Stimulated activated CD4-positive, alpha-beta T cell treated with anti-CD3 and anti-CD28 coated beads, Interleukin-4, amount 100 ng/mL, for 48 hours (primary cell): ENCODE measurements at places on chromosomes 12 and 14.

DNA sequence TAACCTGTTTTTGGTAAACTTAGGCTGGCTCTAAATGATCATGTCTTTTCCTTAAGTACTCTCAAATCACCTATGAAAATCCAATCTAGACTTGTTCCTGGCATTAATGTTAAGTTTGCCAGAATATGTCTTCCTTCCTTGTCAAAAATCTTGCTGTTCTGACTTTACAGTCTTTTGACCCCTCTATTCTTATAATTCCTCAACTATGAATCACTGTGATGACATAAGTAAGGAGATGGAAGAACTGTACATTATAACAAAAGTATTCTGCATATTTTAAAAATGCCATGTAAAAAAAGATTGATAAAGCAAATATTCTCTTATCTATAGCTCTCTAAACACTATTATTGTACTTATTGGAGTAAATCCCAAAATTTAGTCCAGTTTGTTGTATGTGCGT lies 51.4 kb upstream of the BAZ1A start:
- no peak for DNase-seq

GRCh38 chr12:132204793-132205270 lies 60.6 kb downstream of the NOC4L start:
- DNase-seq: no peak

- no peak for DNase-seq
These were observed 63.9 kb downstream of the ITPK1 start for GRCh38 chr14:93051600-93052546.

DNA sequence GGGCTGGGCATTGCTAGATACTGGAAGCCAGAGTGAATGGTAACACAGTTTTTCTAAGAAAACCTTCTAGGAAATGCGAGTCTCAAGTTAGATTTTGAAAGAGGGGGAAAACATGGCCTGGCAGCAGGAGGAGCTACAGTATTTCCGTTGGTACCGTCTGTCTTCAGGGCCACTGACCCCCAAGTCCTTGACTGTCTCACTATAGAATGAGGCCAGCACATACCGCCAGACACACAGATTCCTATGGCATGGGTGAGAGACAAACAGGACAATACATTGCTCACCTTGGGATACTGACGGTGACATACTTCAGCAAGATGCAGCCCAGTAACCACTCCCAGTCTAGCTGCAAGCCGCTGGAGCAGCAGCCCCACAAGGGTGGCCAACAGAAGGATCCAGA lies 21.7 kb downstream of the SLC11A2 start:
- no peak for DNase-seq

GRCh38 chr12:93163260-93164036 lies 214.3 kb upstream of the NUDT4 start:
- DNase-seq: no peak

DNA sequence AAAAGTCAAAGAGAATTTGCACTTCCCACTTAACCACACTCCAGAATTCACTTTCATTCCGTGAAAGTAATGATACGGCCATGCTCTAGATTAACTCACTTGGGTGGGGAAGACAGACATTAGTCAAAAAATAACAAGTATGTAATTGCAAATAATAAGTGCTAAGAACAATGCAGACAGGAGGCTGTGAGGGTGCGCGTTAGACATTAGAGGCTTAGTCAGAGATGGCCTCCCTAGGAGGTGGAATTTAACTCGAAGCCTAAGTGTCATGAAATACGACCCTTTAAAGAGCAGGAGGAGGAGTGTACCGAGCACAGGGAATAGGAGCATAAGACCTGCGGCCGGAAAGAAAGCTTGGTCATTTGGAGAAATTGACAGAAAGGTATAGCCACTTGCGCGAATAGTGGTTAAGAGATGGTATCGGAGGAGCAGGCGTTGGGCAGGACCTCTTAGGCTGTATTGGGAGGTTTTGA lies 628 bp downstream of the SNRPF start:
- peak; percentile 10 for DNase-seq

DNA sequence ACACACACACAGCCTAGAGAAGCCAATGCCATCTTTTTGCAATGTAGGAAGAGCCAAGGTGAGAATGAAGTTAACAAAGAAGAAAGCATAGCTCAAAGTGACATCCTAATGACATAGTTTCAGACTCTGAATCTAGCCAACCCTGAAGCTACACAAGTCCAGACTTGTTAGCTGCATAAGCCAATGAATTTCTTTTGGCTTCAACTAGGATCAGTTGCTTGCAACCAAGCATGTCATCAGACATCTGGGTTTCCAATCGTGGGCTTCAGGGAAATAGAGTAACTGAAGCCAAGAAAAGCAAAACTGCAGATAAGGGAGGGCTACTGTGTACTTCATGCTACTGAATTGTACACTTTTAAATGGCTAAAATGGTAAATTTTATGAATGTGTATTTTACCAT lies 4.4 kb upstream of the GPHN start:
- DNase-seq: no peak

- DNase-seq: no peak
These were observed at the start of gene SLC6A13 for GRCh38 chr12:262817-263216. TSS of gene SLC6A13 (minus strand) at chr12:262836. CDS start at chr12:260052, 2,784 bp downstream.

DNA sequence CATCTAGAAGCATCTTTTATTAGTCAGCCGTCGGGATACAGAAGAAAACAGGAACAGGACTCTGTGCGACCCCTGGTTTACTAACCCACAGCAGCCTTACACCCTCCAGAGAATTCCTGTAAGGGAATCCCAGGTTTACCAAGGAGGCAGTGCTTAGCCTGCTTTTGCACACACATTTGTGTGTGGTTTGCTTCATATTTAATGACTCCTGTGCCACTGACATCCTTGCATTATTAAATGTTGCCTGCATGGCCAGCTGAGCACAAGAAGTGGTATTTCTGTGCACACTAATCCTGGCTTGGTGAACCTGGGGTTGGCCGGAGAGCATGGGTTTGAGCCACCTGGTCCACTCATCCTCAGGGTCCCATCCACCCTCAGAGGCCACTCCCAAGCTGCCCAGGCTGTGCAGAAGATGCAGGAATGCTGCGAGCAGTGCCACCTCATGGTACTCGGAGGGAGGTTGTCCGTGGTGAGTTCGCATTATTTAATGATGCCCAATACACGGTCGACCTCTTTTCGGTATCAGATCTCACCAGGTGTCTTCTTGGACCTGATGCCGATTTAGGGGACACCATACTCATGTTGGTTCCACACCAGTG lies 152.4 kb upstream of the RTL1 start:
- no peak for DNase-seq

DNA sequence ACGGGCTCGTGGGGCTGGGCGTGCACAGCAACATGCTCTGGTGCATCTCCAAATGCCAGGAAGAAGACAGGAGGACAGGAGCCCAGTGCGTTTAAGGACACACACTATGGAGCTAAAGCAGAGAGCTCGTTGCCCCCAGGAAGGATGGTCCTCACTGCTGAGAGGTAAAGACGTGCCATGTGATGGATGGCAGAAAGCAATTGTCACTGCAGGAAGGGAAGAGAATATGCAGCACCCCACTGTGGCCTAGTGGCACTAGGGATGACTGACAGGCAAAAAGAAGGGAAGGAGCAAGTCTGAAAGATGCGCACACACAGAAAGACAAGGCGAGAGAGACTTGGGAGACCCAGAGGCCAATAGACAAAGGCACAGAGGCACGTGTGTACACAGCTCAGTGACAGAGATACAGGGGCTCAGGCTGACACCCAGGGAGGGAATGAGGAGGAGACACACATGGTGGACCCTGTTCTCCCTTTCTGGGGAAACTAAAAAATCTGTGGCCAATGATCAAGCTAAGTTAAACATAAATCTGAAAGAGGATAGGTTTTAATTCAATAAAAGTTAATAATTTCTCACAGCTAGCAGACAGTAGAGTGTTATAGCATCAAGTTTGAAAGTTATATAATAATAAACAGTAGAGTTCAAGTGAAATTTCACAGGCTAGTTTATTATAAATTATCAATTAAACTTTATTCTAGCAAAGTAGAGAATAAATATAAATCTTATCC lies 78.8 kb downstream of the CRACR2A start:
- no peak for DNase-seq

DNA sequence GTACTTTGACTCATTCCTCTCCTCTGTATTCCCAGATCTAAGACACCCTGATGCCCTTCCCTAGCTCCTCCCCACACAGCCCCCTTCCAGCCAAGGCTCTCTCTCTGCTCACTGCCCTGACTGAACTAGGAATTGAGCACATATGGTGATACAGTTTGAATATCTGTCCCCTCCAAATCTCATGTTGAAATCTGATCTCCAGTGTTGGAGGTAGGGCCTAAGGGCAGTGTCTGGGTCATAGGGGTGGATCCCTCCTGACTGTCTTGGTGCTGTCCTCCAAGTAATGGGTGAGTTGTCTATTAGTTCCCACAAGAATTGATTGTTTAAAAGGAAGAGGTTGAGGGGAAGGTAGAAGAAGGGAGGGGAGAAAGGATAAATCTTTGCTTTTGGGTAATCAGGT lies 17.4 kb downstream of the CMKLR1 start:
- no peak for DNase-seq

- peak; percentile 2 for DNase-seq
These were observed 499 bp downstream of the TOGARAM1 start for GRCh38 chr14:44962334-44963043.

DNA sequence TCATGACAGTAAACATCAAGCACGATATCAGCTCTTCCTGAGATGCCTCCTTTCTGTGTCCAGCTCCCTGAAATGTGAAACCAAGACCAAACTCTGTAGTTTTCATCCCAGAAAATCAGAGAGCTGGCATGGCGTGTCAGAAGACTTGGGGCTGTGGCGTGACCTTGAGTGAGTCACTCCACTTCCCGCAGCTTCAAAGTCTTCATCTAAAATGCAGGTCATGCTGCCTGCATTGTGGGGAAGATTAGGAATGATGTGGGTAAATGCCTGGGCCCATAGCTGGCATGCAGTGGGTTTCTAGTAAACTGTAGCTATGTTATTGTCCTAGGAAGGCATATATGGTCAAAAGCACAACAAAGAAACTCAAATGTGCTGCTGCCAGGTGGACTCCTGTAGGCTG lies 28.8 kb downstream of the OAS2 start:
- DNase-seq: no peak

DNA sequence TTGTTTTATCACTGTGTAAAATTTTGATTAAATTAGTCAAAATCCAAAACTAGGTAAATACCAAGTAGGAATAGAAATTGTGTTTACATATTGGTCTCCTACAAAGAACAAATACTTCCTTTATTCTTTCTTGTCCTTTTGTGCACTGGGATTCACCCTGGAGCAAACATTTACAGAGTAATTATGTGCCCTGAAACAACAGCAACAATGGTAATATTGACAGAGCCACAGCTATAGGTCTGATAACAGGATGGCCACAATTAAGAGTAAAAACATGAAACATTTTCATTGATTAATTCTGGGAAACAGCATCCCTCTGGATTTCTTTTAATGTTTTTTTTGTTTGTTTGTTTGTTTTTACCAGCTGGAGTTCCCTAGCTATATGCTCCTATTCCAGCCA lies 61.2 kb downstream of the SLC38A6 start:
- no peak for DNase-seq

DNA sequence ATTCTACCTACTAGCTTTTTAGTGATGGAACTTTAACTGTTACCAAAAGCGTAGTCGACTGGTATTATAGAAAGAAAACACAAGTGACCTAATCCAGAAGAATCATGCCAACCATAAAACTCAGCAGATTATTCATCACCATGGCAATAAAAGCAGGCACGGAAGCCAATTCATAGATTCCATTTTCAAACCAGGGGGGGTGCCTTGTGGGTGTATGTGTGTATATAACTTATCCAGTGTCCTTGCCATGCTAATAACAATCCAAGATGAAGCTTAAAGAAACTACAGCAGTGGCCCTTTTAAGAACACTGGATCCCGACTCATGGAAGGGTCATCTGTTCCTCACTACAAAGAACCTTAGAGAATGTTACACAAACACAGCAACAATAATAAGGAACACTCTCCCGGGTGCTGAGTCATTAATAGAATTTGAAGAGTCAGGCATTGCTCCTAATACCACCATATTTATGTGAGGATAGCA lies 61.0 kb downstream of the EPS8 start:
- DNase-seq: no peak

- DNase-seq: no peak
These were observed 38.2 kb downstream of the SLC38A4 start for GRCh38 chr12:46787496-46788055.

GRCh38 chr12:101793401-101793800 lies 37.4 kb downstream of the GNPTAB start:
- no peak for DNase-seq

DNA sequence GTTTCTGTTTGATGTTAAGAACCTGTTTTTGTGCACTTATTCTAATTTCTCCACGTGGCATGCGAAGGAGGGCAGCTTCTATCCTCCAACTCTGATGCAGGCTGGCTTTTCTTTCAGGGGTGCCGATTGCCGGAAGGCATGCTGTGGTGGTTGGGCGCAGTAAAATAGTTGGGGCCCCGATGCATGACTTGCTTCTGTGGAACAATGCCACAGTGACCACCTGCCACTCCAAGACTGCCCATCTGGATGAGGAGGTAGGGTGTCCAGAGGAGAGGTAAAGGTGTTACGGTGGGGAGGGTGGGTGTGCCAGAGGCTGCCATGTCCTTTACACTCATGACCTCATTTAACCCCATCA lies 29.6 kb downstream of the MTHFD1 start:
- DNase-seq: no peak

DNA sequence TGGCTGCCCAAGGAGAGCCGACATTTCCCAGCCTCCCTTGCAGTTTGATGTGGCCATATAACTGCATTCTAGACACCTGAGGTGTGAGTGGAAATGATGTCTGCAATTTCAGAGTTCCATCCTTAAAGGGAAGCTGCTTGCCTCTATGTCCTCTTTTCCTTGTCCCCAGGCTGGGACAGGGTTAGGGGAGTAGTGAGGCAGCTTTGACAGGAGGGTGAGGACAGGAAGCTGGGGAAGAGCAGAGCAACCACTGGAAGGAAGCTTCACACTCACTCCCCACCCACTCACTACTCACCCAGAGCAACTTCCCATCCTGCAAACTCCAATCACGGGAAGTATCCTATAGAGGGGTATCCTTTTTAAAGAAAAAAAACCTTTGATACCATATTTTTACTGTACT lies 28.9 kb upstream of the LTA4H start:
- no peak for DNase-seq

DNA sequence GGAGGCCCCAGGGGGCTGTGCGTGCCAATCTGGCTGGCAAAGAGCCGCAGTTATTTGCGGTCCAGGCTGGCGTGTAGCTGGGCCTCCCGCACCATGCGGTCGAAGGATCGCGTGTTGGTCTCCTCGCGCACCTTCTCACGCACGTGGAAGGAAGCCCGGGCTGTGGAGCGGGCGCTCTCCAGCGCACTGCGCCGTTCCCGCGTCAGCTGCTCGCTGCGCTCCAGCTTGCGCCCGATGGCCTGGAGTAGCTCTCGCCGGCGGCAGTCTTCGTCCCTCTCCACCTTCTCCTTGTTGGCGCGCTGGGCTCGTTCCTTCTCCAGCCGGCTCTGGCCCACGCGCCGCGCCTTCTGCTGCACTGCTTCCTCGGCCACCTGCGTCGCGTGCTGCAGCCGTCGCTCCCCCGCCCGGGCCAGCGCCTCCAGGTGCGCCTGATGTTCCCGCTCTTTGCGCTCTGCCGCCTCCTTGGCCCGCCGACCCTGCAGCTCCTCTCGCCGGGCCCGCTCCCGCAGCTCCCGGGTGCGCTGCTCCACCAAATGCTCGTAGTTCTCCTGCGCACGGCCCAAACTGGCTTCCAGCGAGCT lies 3.1 kb downstream of the CCDC177 start:
- no peak for DNase-seq

- no peak for DNase-seq
These were observed 36.8 kb downstream of the CCDC88C start for GRCh38 chr14:91380610-91381371.

GRCh38 chr14:58584383-58584782 lies 53.4 kb upstream of the DACT1 start:
- DNase-seq: no peak

- DNase-seq: no peak
These were observed 745 bp downstream of the PCK2 start for GRCh38 chr14:24094841-24095270.
